ENCODE measurements at places on chromosomes 6 and 20.

DNA sequence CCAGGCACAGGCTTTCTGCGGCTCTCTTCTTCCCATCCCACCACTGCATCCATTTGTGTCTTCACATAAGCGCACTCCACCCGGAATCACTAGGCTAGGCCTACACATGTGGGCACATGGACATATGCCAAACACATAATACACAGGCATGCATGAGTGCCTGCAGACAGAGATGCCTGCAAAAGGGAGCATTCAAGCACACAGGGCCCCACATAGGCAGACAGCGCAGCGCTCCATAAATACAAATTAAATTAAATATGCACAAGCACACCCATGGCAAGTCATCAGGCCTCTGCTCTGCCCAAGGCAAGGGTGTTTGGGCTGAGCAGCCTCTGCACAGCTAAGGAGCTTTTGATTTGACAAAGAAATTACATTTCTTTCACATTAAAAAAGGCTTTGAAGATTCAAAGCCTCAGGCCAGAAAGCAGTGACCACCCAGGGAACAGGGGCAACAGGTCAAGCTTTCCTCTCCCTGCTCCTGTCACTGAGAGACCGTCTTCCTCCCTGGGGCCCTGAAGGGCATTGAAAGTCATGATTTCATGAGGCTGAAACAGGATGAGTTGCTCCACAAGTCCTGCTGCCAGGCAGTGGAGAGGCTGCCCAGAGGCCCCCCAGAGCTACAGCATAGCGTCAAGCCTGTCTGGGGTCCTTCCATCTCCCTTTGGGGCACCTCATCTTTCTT lies 134.2 kb upstream of the LRFN2 start:
- no peak for DNase-seq

GRCh38 chr6:153003366-153003690 lies 819 bp upstream of the MTRF1L start:
- no peak for DNase-seq

- DNase-seq = no peak
Measured at GRCh38 chr20:63056236-63057170, 49.7 kb upstream of the BHLHE23 start.

- no peak for DNase-seq
Measured at GRCh38 chr6:2763345-2763841, 1.8 kb upstream of the WRNIP1 start.

DNA sequence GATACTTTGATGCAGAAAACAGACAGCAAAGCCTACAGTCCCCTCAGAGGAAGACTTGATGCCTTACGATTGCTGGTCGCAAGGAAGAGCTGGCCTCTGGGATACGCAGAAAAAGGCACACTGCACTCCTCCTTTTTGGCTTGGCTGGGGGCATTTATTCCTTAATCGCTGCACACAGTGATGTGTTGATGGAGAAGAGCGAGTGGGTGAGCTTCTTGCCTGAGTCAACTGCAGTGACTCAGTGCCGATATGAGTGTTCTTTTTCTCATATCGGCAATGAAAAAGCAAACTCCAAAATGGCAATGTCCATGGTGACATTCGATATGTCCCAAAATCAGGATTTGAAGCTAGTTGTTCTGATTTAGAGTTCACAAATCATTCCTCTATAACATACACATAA lies 794.8 kb downstream of the HACE1 start:
- no peak for DNase-seq

- DNase-seq = no peak
Measured at GRCh38 chr6:16568128-16568527, 193.1 kb downstream of the ATXN1 start.

DNA sequence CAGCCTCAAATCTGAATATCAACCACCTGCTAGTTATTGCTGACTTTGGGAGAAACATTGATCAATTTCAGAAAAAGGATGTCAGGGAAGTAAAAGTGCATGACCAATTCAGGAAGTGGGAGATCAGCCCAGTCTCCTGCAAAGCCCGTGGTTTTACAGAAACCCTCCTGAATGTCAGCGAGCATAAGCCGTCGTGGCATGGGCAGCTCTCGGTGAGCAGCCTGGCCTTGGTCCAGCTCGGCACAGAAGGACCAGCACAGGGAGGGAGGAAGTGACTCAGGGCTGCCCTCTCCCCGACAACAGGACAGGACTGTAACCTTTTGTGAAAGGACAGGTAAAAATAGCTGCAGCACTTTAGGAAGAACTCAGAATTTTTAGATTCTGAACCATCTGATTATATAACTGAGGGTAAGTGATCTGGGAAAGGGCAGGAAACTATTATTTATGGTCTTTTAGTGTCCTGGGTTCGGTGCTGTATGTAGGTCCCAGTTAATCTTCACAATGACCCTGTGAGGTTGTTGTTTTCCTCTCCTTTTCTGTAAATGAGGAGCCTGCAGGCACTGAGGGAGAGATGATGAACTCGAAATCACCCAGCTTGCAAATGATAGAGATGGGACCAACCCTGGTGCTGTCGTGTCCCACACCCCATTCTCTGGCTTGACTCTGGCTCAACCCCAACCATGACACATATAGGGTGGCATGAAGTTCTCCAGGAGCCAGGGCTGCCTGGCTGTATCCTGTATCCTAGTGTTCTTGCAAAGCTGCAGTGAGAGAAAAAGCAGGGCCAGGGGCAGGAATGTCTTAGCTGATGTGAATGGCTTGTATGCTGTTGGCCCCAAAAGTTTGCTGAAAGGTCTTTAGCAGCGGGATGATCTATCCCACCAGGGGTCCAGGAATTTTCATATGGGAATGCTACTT lies 37.6 kb downstream of the NRN1 start:
- no peak for DNase-seq

DNA sequence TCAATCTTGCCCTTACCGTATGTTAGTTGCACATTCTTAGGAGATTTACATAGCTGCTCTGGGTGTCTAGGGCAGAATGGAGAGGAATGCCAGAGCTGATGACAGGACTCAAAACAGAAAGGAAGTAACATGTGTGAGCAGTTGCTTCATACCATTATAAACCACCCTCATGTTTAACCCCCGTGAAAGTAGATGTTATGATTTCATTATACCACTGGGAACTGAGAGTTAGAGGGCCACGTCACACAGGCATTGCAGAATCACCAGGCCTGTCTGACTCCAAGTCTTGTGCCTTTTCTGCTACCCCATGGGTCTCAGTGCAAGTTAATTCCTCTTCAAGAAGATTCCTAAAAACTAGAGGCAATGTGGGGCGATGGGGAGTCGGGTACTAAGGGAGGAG lies 23.5 kb upstream of the SIM1 start:
- no peak for DNase-seq

GRCh38 chr6:161360520-161360919 lies 86.7 kb upstream of the AGPAT4 start:
- DNase-seq = no peak

DNA sequence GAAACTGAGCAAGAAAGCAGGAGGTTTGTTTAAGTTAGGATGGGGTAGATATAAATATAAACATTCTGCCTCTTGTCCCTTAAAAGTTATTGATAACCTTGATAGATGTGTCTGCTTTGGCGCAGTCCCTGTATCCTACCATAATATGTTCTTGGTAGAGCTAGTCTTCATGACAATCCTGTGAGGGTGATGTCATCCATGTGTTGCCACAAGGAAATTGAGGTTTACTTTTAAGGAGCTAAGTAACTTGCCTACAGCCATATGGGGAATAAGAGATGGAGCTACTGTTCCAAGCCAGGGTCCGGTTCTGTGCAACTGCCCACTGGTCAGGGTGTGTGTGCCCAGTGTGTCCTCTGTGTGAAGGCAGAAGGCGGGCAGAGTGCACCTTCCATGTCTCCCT lies 78.5 kb downstream of the SSR1 start:
- DNase-seq = no peak

GRCh38 chr6:3432416-3432815 lies 24.4 kb downstream of the SLC22A23 start:
- DNase-seq = no peak

DNA sequence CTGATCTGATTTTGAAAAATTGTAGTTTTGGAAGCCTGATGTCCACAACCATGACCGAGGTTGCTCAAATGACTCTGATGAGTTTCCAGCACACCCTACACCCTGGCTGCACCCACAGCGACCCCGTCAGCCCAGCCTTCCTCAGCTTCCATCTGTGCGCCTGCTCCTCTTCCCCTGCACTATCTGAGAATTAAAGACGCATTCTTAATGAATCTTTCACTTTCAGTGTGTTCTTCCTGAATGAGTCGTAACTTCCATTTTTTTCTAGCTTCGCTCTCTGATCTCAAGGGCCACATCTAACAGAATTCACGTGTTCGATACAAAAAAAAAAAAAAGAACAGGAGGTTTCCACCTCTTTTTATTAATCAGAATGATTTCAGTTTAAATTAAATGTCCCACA lies 21.3 kb upstream of the RREB1 start:
- no peak for DNase-seq

DNA sequence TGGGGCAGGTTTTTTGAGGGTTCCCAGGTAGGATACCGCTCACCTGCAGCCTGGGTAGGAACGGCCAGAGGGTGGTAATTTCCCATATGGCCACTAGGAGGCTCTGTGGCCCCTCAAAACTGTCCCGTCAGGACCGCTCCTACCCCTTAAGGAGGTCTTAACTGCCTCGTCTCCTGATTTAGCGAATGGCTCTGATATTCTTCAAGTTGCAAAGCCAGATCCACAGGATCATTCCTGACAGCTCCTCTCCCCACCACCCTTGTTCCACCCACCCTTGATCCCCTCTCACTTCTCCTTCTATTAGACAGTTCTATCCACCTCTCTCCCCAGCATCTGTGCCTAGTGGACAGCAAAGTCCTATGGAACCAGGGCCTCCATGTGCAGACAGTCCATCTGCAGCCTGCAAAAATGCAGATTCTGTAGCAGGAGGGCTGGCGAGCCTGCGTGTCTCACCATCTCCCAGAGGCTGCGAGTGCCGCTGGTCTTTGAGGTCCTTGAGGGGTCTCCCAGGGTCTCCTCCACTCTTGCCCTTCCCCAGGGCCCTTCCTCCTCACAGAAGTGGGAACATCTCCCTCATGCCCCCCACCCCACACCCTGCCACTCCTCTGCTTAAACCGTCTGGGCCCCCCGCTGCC lies 34.3 kb upstream of the ZBP1 start:
- peak; percentile 30 for DNase-seq

- DNase-seq = no peak
Measured at GRCh38 chr6:38283734-38284362, 355.9 kb downstream of the BTBD9 start.

- no peak for DNase-seq
Measured at GRCh38 chr6:128371136-128371535, 149.3 kb downstream of the PTPRK start.

GRCh38 chr20:54642864-54643667 lies 167.7 kb downstream of the DOK5 start:
- DNase-seq = no peak

GRCh38 chr6:56938649-56939191 lies 16.2 kb upstream of the BEND6 start:
- peak; percentile 88 for DNase-seq

DNA sequence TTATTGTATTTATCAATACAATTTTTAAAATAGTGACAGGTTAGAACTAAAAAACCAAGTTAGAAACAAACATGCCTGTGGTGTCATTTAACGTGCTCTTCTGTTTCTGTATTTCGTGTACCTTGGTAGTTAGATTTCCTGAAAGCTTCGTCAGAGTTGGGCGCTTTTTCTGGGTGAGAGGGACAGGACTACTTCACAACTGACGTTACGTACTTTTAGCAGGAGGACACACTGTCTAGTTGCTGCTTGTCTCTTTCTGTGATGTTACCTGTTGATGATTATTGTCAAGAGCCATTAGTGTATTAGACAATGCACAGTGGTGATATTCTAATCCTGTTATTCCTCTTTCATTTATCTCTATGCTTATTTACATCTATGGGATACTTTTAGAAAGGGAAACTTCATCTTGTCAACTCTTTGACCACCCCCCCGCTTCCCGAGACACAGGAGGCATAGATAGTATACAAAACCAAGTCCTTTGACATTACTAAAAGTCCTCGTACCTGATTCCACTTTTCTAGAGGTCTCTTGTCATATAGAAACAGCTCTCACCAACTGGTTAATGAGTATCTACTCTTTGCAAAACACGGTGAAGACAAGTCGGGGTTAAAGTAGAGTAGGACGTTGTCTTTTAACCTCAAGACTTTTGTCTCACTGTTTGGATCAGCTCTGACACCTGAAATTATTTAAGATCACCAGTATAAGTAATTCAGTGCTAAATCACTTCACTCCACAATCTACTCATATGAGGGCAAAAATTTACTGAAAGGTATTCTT lies 96.3 kb downstream of the LYRM2 start:
- no peak for DNase-seq

GRCh38 chr6:126367849-126368248 lies 27.9 kb downstream of the CENPW start:
- no peak for DNase-seq
